GM12865 (cell line): ENCODE measurements at places on chromosomes 16 and 17.

GRCh38 chr17:79792984-79793923 is 3.6 kb downstream of the CBX8 start:
- no peak for DNase-seq

DNA sequence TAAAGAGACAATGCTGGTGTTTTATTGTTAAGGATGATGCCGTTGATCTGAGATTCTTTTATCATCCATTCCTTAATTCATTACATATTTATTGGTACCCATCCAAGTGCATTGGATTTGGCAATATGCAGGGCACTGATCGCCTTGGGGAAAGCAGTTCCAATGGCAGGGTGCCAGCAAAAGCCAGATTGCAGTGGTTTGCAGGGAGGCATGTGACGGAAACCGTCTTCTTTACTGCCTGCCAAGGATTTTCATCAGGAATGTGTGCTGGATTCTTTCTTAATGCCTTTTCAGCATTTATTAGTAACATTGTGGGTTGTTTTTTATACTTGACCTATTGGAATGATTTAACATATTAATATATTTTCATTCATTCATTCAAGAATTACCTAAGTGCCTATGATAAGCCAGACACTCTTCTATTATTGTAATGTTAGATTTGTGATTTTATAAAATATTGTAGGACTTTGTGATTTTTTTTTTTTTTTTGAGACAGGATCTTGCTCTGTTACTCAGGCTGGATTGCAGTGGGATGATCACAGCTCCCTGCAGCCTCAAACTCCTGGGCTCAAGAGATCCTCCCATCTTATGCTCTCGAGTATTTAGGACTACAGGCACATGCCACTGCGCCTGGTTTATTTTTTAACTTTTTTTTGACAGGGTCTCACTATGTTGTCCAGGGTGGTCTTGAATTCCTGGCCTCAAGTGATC is 93.4 kb upstream of the TNRC6A start:
- DNase-seq, result no peak

- peak; percentile 79 for DNase-seq
Observed at GRCh38 chr17:73166731-73167581, 2.1 kb downstream of the SSTR2 start.

DNA sequence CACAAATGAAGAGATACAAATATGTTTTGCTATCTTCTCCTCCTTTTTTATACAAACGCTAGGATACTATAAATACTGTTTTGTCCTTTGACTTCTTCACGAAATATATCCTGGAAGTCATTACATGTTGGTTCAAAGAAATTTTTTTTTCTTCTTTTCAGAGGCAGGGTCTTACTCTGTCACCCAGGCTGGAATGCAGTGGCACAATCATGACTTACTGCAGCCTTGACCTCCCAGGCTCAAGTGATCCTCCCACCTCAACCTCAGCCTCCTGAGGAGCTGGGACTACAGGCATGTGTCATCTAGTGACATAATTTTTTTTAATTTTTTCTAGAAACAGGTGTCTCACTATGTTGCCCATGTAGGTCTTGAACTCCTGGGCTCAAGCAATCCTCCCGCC is 16.1 kb downstream of the CMC2 start:
- DNase-seq, result no peak

DNA sequence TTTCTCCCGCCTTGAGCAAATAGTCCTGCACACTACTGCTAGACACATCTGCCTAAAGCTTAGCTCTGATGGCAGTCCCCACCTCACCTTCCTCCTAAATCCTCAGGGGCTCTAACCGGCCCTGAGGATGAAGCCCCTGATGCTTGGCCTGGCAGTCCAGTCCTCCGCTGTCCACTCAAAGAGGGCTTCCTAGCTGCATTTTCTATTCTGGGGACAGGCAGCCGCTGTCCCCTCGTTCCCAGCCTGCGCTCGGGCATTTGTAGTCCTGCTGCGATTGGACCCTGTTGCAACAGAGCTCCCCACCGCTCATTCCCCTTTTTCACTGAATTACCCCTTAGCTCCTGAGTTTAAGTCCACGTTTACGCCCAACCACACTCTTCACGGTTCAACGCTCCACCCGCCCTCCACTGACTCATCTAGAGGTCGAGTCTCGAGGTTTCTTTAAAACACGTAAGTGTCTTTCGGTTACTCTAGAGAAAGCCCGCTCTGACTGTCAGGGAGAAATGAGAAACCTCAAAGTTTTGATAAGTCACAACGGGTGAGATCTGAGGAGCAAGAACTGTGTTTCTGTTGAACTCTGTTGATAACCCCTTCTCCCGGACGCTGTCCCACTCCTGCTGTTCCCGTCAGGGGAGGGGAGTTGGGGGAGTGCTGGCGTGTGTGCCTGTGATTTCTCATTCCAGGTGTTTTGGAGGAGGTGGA is 4.5 kb downstream of the CCR7 start:
- DNase-seq, result peak; percentile 97
